Memory B cell (primary cell): ENCODE measurements at places on chromosomes 11 and 22.
A peak's percentile ranks its signal among the peaks of the same experiment; 100 is the strongest.

DNA sequence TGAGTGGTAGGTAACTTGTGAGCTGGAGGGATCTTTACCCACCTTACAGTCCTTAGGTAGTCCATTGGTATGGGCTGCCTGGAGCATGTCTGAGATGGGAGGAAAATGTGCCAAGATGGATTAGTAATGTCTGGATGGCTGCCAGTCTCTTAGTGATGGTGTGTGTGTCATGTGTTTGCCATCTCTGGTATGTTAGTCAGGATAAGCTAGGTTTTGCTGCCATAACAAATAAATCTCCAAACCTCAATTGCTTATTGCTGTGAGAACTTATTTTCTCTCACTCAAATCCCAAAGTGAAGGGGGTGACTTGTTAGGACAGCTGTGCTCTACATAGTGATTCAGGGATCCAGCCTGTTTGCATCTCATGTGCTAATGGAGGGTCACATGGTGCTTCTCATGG, 40.9 kb upstream of the MYEOV start:
- H3K4me1 ChIP-seq = no peaks in the 10 kb centered on the region
- DNase-seq = no peak
- no peak overlapping the region for H3K27ac ChIP-seq
- H3K36me3 ChIP-seq = peaks cover 2% of the 10 kb centered on the region

- H3K27ac ChIP-seq = no peak overlapping the region
- no peaks in the 10 kb centered on the region for H3K27me3 ChIP-seq
- DNase-seq = no peak
- peaks cover 13% of the 10 kb centered on the region for H3K36me3 ChIP-seq
- no peaks in the 10 kb centered on the region for H3K4me1 ChIP-seq
Measured at GRCh38 chr11:46497498-46497897, 96.3 kb downstream of the AMBRA1 start.

GRCh38 chr11:108824545-108824944, 159.7 kb downstream of the DDX10 start:
- no peak for DNase-seq
- no peaks in the 10 kb centered on the region for H3K27me3 ChIP-seq
- H3K4me1 ChIP-seq = peaks cover under 1% of the 10 kb centered on the region
- no peak overlapping the region for H3K4me3 ChIP-seq
- no peak overlapping the region for H3K27ac ChIP-seq

DNA sequence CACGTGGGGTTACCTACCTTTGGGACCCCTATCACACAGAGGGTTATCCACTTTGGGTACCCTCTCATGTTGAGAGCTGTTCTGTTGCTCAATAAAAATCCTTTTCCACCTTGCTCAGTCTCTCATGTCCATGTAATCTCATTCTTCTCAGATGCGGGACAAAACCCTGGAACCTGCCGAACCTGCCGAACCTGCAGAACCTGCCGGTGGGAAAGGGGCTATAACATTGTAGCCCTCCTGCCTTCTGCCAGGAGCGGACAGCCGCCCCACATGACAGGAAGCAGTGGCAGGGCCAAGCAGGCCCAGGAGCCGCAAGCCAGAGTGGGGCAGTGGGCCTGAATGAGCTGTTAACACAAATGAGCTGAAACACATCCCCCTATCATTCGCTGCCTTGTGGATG, 18.1 kb downstream of the NPAT start:
- no peak overlapping the region for H3K27ac ChIP-seq
- DNase-seq = no peak
- H3K4me3 ChIP-seq = no peak overlapping the region
- peaks cover 38% of the 10 kb centered on the region for H3K36me3 ChIP-seq
- H3K4me1 ChIP-seq = peaks cover 25% of the 10 kb centered on the region

DNA sequence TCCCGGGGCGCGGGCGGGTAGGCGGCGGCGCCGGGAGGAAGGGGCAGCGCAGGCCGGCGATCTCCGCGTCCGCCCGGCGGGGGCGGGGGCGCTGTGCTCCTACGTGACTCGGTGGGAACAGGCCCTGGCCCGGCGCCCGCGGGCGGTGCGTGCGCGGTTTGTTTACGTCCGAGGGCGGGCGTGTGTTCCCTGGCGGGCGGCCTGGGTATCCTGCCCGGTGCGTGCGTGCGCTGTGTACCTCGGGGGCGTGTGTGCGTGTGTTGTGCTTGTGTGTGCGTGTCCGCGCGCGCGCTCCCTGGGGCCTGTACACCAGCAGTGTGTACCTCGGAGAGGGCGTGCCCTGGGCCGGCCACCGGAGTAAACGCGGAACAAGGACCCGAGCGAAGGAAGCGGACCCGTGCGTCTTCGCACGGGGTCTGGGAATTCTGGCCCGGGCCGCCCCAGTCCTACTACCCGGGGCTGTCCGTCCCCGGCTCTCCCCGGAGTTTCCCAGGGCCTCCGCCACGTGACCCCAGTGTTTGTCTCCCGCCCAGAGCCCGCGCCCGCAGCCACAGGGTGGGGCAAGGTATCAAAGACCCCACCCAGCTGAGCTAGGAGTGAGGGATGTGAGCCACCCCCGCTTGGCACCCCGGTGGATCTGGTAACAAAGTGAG, 769 bp downstream of the MAFF start:
- peak overlapping the region; percentile 73 for H3K27ac ChIP-seq
- no peaks in the 10 kb centered on the region for H3K36me3 ChIP-seq
- H3K4me1 ChIP-seq = peaks cover 31% of the 10 kb centered on the region
- no peaks in the 10 kb centered on the region for H3K27me3 ChIP-seq
- H3K4me3 ChIP-seq = peak overlapping the region; percentile 88

- H3K4me3 ChIP-seq = no peak overlapping the region
- peaks cover 16% of the 10 kb centered on the region for H3K36me3 ChIP-seq
- no peak for DNase-seq
- no peak overlapping the region for H3K27ac ChIP-seq
- peaks cover 3% of the 10 kb centered on the region for H3K4me1 ChIP-seq
Measured at GRCh38 chr22:45731798-45732495, 60.3 kb downstream of the ATXN10 start.

DNA sequence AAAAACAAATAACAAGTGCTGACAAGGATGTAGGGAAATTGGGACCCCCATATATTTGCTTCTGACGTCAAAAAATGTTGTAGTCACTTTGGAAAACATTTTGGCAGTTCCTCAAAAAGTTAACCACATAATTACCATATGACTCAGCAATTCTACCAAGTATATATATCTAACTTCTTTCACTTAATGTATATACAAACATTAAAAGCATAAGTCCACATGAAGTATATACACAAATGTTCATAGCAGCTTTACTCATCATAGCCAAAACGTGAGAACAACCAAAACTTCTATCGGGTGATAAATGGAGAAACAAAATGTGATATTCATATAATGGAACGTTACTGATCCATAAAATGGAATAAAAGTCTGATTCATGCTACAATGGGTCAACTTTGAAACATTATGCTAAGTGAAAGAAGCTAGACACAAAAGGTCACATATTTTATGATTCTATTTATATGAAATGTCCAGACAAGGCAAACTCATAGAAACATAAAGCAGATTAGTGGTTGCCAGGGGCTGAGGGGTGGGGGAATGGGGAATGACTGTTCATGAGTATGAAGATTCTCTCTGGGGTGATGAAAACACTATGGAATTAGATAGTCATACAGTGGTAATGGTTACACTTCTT, 48.7 kb upstream of the TEAD1 start:
- peaks cover 2% of the 10 kb centered on the region for H3K27me3 ChIP-seq
- no peak overlapping the region for H3K27ac ChIP-seq
- H3K4me3 ChIP-seq = no peak overlapping the region
- no peaks in the 10 kb centered on the region for H3K4me1 ChIP-seq

DNA sequence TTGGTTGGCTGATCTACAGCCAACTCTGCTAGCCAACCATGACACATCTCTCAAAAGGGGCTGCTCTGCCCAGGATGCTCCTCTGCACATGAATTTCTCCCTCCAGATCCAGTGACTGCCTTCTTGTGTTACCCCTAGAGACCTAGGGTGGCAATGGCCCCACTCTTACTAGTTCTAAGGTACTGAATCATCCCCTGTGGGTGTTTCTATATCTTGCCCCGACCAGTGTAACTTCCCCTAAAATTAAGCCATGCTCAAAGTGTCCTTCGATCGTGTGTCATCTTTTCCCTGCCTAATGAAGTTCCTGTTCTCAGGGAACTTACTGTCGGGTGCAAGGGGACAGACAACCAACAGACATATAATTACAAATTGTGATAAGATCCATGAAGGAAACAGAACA, 113.3 kb downstream of the FAM76B start:
- no peak for DNase-seq
- peaks cover 2% of the 10 kb centered on the region for H3K36me3 ChIP-seq
- peaks cover 14% of the 10 kb centered on the region for H3K4me1 ChIP-seq
- no peaks in the 10 kb centered on the region for H3K27me3 ChIP-seq
- H3K27ac ChIP-seq = no peak overlapping the region

- peaks cover 45% of the 10 kb centered on the region for H3K36me3 ChIP-seq
- H3K4me3 ChIP-seq = peak overlapping the region; percentile 14
- H3K27ac ChIP-seq = peak overlapping the region; percentile 83
- no peak for DNase-seq
- H3K27me3 ChIP-seq = no peaks in the 10 kb centered on the region
- H3K4me1 ChIP-seq = peaks cover 69% of the 10 kb centered on the region
Measured at GRCh38 chr11:128492903-128493569, 94.3 kb downstream of the ETS1 start.

GRCh38 chr11:63868399-63869064, 29.6 kb downstream of the MARK2 start:
- DNase-seq = no peak
- H3K36me3 ChIP-seq = peaks cover 10% of the 10 kb centered on the region
- no peak overlapping the region for H3K4me3 ChIP-seq
- peak overlapping the region; percentile 9 for H3K27ac ChIP-seq
- H3K4me1 ChIP-seq = peaks cover 48% of the 10 kb centered on the region

DNA sequence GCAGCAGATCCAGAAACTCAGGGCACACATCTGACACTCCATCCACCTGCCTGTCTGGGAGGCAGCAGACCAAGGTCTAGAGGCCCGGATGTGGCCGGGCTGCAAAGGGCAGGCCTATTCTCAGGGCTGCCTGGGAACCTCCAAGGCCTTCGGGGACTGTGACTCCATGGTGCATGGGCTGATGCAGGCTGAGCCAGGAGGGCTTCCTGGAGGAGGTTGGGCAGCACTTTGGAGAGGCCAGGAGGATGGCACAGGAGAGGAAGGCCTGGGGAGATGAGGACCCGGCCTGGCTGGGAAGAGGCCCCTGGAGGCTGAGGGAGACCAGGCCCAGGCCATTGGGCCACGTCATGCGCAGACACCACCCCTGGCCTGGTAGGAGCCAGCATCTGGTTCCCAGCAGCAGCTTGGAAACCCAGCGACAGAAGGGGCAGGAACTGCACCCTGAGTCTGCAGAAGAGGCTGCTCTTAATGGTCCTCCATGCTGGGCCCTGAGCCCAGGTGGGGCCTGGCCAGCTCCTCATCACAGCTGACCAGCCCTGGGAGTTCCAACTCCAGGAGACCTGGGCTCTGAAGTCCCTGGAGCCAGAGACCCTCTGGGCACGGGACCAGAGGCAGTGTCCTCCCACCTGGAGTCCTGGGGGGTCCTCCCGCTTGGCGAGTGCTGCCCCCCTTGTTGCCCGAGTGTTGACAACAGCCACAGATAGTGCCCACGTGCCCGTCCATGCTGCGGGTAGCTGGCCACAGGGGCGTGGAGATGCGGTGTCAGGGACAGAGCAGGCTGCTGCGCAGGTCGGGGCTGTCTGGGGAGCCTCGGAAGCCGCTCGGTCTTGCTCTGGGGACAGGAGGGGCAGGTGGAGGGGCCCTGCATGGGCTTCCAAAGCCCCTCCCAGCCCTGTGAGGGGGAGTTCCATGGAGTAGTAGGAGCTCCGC, 5.5 kb downstream of the PHLDA2 start:
- no peak for DNase-seq
- peaks cover 4% of the 10 kb centered on the region for H3K4me1 ChIP-seq
- H3K27me3 ChIP-seq = peaks cover 2% of the 10 kb centered on the region
- H3K4me3 ChIP-seq = no peak overlapping the region

DNA sequence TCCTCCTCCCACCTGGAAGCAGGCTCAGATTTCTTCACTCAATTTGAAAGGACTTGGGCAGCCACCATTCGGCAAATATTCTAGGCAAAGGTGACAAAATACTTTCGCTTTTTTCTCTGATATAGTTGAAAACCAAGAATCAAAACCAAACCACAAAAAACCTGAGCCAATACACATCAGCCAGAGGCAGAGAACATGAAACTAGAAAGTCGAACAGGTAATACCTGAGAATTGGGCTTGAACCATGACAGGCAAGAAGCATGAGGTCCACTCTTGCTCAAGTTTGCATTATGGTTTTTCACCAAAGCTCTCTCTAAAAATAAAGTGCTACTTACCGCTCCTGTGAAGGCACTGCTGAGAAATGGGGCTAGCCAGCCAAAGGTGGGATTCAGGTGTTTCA, 26.2 kb upstream of the LDLRAD3 start:
- no peaks in the 10 kb centered on the region for H3K27me3 ChIP-seq
- H3K36me3 ChIP-seq = no peaks in the 10 kb centered on the region
- no peak for DNase-seq
- H3K4me1 ChIP-seq = no peaks in the 10 kb centered on the region
- H3K4me3 ChIP-seq = no peak overlapping the region

DNA sequence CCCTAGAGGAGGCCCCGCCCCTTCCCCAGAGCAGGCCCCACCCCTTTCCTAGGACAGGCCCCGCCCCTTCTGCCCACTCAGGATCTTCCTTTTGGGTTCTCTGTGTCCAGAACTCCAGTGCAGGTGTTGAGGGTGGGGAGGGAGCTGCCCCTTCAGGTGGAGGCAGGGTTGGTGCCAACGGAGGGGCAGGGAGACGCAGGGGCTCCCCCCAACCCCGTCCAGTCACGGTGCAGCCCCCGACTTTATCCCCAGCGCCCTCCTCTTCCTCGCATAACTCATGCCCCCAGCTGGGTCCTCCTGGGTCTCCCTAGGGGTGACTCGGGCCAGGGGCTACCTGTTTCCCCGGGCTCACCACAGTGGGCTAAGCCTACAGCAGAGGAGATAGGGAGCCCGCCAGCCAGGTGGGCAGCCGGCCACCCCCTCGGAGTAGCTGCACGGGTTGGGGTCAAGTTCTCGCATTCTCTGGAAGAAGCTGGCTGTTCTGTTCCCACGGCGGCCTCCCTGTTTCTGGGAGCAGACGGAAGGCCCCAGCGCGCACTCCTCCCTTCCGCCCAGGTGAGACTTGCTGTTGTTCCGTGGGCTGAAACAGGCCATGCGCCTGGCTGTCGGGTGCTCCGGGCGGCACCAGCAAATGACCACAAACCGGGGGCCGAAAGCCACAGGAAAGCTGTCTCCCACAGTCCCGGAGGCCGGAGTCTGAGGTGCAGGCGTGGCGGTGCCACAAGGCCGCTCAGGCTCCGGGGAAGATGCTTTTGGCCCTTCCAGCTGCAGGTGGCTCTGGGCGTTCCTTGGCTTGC, 38.9 kb downstream of the MUC2 start:
- H3K27me3 ChIP-seq = peaks cover 9% of the 10 kb centered on the region
- no peaks in the 10 kb centered on the region for H3K36me3 ChIP-seq
- no peak for DNase-seq
- H3K4me1 ChIP-seq = peaks cover 2% of the 10 kb centered on the region
- no peak overlapping the region for H3K27ac ChIP-seq

DNA sequence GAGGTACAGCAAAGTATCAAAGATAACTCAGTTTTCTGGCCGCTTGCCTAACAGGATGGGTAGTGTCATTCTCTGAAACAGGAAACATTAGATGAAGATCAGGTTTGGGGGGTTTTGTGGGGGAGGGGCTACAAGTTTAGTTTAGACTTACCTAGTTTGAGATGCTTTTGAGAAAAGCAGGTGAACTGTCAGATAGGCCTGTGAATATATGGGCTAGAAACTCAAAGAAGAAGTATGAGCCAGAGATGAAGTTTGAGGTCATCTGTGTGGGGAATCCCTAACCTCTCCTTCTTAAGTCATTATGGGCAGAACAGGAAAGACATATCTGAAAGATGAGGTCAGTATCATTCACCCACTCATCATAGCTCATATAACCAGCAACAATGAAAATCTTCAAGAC, 11.9 kb downstream of the HOATZ start:
- H3K4me1 ChIP-seq = no peaks in the 10 kb centered on the region
- H3K27ac ChIP-seq = no peak overlapping the region
- no peak overlapping the region for H3K4me3 ChIP-seq
- peaks cover 12% of the 10 kb centered on the region for H3K27me3 ChIP-seq
- H3K36me3 ChIP-seq = no peaks in the 10 kb centered on the region
